Renal cortical epithelial cell (primary cell): ENCODE measurements at places on chromosomes 6 and 20. TPM values are rescaled to one million over a fixed set of nuclear protein-coding genes. Genes with fewer than 3 reads are reported as not detected.

DNA sequence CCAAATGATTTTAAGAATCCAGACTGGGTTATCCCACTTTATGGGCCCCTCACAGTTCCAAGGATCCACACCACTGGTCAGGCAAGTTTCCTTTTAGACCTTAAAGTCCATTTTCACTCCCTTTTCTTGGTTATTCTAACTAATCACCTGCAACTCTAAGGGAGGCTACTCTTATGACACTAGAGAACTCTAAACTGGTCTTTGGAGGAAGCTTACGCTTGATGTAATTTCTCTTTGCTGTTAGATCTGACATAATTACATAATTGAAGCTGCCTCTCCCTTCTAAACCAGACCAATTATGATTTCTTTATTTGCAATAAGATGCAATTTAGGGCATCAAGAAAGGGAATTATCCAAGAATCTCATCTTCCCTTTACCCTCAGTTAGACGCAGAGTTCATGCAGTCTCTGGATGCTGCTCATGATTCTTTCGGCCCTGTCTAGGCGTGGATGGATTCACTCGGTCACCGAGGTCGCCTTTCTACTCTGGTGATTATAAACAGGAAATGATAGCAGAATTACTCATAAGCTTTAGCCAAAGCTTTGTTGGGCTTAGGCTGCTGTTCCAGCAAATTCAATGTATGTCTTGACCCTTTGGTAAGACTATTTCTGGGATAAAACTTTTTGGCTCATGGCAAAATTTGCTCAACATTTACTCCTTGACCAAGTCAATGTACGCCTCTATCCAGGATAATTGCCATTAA lies 166.4 kb upstream of the PRND start:
- peak; percentile 71 for DNase-seq

DNA sequence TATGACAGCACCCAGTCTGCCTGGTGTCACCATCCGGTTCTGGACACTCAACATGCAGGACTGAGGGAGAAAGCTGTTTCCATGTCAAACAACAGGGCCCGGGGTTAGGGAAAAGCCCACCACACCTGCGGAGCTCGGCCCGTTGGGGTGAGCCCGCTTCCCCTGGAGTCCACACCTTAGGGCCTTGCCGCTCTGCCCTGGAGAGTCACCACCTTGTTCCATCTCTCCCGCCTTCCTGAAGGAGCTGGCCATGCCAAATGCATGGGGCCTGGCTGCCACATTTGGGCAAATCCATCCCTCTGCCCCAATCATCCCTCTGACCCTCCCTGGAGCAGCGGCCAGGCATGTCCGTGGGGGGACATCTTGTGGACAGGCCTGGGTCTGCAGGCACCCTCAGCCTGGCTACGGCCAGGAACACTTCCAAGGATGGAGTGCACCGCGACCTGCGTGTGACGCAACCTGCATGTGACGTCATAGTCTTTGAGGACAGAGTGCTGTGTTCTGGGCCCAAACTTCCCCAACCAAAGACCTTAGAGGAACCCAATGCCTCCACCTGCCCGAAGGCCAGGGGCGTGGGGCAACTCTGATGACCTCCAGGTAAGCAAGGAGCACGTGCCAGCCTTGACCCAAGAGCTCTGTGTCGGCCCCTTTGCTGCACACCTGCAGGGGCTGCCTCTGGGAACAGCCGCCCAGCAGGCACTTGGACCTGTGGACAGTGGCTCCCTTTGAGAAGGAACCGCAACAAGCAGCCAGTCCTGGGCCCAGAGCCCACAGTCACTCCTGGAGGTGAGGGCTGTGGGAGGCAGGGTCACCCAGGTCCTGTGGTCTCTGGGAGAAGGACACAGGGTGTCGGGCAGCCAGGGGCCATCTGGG lies 1.7 kb downstream of the CABLES2 start:
- peak; percentile 25 for DNase-seq

- no peak for DNase-seq
These were observed 733.1 kb downstream of the HDGFL1 start for GRCh38 chr6:23302514-23302913.

GRCh38 chr6:133548423-133549159 lies 307.4 kb downstream of the EYA4 start:
- DNase-seq = peak; percentile 73

- no peak for DNase-seq
These were observed 3.6 kb downstream of the TBC1D20 start for GRCh38 chr20:458776-459175.

GRCh38 chr20:32495949-32496348 lies 89.2 kb downstream of the NOL4L start:
- DNase-seq = no peak

DNA sequence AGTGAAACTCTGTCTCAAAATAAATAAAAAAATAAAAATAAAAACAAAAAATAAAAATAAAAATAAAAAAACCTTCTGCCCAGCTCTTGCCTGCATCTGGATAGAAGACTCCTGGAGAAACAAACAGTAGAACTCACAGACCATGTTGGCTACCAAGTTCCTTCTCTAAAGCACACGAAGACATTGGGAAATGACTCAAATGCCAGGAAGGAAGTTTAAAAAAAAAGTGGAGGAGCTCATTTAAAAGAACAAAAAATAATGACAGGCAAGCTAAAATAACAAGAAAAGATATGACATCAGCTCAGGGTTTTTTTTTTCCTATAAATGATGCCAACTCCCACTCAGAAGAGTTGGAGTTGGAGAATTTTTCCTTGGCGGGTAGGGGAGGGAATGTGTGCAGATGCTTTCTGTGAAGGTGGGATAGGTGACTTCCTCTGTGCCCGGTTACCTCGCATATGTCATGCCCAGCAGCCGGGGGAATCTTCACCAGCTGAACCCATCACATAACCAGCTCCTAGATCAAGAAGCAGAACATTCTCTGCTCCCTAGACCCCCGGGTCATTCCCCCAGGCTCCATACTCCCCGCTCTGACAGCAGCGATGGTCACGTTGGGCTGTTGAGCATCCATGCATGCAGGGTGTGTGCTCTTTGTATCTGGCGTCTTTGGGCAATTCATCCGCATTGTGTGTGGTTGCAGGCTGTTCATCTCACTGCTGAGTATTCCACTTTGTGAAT lies 17.3 kb upstream of the CD93 start:
- no peak for DNase-seq

- DNase-seq = no peak
These were observed 166.9 kb upstream of the MCHR2 start for GRCh38 chr6:100160930-100161329.

DNA sequence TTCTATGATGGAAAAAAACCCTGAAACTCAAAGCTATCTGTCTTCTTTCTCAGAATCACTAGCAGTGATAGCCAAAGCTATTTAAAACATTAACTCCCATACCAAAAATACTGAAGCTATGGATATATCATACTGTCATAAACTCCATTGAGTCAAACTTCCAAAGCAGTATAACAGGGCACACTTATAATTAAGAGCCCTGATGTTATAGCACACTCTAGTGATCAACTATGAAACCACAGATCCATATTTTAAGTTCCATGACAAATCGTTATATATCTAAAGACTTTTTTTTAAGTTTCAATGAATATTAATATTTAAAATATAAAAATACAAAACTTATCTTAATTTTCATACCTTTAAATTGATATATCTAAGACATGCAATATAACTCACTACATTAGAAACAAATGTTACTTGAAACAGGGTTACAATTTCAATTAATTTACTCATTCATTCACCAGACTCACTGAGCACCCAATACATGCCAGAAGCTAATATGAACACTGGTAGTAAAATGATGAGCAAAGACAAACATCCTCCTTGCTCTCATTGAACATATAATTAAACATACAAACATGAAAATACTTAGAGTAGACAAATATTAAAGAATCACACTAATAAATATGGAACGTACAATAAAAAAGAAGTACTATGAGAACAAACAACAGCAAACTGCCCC lies 69.3 kb downstream of the IBTK start:
- DNase-seq = peak; percentile 20

DNA sequence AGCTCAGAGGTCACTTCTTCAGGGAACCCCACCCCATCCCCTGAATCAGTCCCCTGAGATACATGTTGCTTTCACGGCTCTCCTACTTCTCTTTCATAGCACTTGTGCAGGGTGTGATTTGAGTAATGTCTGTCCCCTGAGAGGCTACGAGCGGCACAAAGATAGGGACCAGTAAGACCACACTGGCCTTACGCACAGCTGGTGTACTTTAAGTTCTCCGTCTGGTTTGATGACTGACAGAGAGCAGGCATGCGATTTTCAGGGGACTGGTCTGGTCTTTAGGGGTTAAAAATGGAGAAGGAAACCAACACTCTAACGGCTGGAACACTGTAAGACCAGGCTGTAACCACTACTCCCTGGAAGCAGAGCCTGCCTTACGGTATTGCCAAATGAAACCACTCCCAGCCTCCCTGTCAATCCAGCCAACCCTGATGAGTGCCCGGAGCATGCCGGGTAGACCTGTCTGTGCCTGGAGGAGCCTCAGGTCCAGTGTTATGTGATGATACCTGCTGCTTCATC lies 47.1 kb downstream of the ELMO2 start:
- DNase-seq = no peak

GRCh38 chr6:130788954-130789353 lies 38.3 kb upstream of the SMLR1 start:
- no peak for DNase-seq

DNA sequence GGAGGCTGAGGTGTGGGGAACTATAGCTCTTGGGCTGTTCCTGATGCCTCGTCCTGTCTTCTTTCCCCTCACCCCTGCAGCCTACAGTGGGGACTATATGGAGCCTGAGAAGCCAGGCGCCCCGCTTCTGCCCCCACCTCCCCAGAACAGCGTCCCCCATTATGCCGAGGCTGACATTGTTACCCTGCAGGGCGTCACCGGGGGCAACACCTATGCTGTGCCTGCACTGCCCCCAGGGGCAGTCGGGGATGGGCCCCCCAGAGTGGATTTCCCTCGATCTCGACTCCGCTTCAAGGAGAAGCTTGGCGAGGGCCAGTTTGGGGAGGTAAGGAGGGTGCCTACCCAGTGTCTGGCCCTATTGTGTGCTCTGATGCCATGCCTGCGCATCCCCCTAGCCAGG lies 11.5 kb upstream of the GTF2H4 start:
- no peak for DNase-seq

DNA sequence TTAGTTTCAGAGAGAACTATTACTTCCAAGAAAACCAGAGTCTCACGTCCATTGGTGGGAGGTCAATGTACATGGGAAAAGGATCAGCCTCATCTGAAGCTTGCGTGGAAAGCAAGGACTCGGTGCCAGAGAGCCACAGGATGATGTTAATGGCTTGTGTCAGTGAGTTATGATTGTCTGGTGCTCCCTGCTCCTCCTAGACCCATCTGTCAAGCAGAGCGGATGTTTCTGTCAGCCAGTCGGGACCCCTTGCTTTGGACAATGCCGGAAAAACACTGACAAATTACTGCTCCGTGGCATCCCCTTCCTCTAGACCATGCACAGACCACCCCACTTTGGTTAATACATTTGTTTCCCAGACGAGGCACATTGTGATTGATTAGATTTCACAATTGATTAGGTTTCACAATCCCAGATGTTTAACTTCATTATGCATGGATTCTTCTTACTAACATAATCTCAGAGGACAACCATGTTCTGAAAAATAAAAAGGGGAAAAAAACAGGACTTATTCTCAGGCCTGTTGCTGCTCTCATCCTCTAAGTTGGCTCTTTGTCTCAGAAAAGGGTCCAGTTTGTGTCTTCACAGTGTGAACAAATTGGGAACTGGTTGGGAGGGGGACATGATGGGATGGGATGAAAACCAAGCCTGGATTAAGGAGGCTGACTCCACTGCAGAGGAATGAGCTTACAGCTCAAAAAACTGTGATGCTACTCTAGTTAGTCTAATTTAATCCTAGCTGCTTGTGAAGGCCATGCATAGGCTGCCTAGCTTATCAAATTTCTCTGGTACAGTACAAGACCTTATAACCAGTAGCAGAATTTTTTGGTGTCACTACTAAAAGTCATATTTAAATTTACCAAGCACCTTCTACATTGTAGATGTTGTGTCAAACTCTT lies 51.9 kb downstream of the UNC5CL start:
- DNase-seq = no peak

DNA sequence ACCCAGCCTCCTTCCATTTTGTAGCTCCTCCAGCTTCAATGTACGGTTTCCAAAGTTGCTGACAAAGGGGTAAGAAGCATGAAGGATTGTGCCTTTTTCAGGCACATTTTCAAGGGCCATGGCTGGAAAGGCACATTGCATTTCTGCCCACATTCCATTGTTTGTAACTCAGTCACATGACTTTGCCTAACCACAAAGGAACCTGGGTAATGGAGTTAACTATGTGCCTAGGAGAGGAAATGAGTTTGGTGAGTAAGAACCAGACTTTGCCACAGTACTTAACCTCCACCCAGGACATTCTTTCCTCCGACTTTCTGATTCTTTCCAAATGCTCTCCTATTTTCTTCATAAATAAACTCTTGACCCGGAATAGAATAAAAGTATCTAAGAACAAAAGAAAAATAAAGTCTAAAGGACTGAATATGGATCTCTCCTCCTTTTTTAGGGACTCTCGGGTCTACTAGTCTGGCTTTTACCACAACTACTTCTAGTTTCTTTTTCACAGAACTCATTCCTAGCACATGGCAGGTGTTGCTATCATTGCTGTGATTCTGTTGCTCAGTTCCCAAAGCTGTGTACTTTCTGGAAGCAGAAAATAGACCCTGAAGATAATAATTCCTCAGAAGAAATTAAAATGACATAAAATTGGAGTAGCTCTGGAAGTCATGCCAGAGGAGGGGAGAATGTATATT lies 81.5 kb upstream of the ISM1 start:
- DNase-seq = peak; percentile 72

- no peak for DNase-seq
These were observed 6.0 kb upstream of the FASTKD5 start for GRCh38 chr20:3165473-3166337.

- no peak for DNase-seq
These were observed 24.9 kb upstream of the PAQR8 start for GRCh38 chr6:52336919-52337561.

GRCh38 chr6:166307082-166308032 lies 835 bp downstream of the PRR18 start:
- no peak for DNase-seq

GRCh38 chr6:157185171-157185570 lies 138.1 kb downstream of the TMEM242 start:
- DNase-seq = no peak

- no peak for DNase-seq
These were observed 62.6 kb upstream of the THEMIS start for GRCh38 chr6:127963495-127963894.

- DNase-seq = peak; percentile 31
These were observed 125.1 kb downstream of the BFSP1 start for GRCh38 chr20:17406051-17406590.

DNA sequence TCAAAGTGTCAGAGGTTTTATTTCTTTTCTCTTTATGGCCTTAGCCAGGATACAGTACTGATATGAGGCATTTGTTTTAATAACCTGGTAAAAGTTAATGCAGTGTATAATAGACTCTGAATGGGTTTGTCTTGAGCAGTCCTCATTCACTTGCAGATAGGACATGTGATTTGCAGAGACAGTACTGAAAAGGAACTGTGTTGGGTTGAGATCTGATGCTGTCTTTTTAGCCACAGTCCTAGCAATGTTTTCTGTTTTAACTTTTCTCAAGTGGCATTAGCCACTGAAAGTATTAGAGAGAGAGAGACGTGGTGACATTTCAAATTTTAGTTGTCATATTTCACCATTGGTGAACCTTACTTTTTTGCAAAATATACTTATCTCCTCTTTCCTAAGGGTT lies 547.2 kb upstream of the MAN1A1 start:
- no peak for DNase-seq

GNAS-AS1 gene
- under 0.01 and 0.65 TPM in 2 replicates for total RNA-seq

CRIP3 gene
- 0.25 TPM in 1 of 2 replicates, not detected in the other for total RNA-seq

POPDC3 gene
- under 0.01 and 2.1 TPM in 2 replicates for total RNA-seq

MAVS gene
- 18.9 and 50.9 TPM in 2 replicates for total RNA-seq

CAGE1 gene
- 0.17 TPM in 1 of 2 replicates, not detected in the other for total RNA-seq

MICB gene
- total RNA-seq = 5.3 and 17.5 TPM in 2 replicates

OLIG3 gene
- not detected in 2 replicates for total RNA-seq

BPIFB2 gene
- total RNA-seq = not detected in 2 replicates

HLA-DRB5 gene
- total RNA-seq = 0.20 and 0.87 TPM in 2 replicates

CRISP3 gene
- total RNA-seq = not detected in 2 replicates
